ENCODE measurements at places on chromosomes 3 and 15.

DNA sequence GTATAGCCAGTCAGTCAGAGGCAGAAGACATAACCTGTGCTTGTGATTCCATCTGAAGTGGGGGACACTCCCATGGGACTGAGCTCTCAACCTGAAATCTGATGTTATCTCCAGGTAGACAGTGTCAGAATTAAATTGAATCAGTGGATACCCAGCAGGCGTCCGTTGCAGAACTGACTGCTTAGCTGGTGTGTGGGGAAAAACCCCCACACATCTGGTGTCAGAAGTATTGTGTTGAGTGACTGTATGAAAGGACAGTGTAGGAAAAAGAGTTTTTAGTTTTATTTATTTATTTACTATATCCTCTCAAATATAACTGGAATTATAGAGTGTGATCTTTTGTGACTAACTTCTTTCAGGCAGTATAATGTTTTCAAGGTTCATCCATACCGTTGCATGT, 10.4 kb downstream of the KPNA4 start:
- no peak for ATAC-seq

- ATAC-seq, result no peak
These were observed 146.4 kb downstream of the ERC2 start for GRCh38 chr3:56321892-56322291.

DNA sequence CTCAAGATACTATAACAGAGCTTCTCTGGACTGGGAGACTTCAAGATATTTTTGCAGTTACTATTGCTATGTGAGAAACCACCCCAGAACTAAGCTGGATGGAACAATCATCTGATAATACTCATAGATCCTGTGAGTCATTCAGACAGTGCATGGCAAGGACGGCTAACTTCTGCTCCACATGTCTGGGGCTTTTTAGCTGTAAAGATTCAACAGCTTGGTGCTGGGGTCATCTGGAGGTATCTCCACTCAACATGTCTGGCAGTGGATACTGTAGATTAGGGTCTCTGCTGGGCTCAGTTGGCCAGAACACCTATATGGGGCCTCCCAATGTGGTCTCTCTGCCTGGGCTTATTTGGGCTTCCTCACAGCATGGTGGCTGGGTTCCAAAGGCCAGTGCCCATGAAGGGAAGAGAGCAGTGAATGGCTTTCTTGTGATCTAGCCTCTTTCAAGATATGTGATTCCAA, 117.3 kb upstream of the SLC7A14 start:
- peak; percentile 20 for ATAC-seq

GRCh38 chr15:89397653-89398023, 63.0 kb upstream of the POLG start:
- ATAC-seq, result no peak

DNA sequence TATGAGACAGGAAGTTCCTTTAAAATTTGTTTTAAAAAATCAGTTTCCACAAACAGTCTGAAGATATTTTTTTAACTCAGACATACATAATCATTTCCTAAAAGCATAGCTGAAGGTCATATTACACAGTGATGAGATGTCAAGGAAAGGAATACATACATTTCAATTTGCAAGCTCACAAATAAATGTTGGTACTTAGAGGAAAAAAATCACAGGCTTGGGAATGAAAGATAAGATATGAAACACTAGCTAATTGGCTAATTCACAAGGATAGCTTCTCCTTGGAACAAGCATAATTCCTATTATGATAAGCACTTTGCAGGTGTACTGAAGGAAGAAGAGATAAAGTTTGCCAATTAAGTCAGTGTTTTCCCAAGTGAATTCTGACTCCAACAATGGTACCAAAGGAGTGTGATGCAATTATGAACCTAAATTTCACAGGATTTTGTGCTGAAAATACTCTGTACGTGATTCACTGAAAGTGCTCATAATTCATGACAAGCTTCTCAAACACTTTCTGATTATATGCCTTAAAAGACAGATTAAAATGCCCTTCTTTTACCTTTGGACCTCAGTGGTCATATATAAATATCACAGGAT, 112.4 kb downstream of the FRMD5 start:
- ATAC-seq, result no peak

All from activated CD4-positive, CD25-positive, alpha-beta regulatory T cell treated with anti-CD3 and anti-CD28 coated beads, Interleukin-2, amount 50 U/mL, for 24 hours (primary cell).